ENCODE measurements at places on chromosomes 2 and 18.

DNA sequence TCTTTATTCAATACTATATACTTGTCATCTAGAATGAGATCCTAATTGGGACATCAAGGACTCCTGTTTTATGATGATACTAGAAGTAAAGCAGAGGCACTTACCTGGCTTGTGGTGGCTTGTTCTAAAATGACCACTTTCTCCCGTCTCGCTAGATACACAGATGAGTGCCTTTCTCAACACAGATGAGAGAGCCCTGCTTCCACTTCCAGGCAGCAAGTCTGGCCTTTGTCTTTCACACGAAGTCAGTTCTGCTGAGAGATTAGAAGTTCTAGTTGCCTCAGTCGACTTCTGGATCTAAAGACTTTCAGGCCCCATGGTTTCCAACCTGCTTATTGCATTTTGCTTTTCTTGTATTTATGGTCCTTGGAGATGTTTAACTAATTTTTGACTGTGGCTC, 70.3 kb downstream of the PPP1R1C start:
- DNase-seq = no peak

- no peak for DNase-seq
Measured at GRCh38 chr18:45782662-45783061, 42.8 kb upstream of the SIGLEC15 start.

DNA sequence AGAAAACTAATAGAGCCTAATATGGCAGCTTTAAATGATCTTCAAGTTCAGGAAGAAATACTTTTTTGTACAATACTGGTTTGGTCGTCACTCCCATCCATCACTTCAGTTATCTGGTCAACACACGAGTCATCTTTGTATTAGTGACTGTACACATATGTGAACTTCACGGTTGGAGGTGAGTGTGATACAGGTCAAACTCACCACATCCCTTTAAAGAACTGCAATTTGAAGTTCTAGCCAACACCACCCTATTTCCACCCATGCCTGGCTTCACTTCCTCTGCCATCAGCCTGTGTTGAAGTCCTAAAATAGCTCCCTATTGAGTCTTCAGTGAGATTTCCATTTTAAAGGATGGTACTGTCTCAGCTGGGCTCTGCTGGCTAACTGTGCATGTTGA, 361.9 kb downstream of the TXNL1 start:
- no peak for DNase-seq

- no peak for DNase-seq
Measured at GRCh38 chr2:5563411-5563810, 128.8 kb upstream of the SOX11 start.

- no peak for DNase-seq
Measured at GRCh38 chr2:136051001-136051724, 65.7 kb upstream of the DARS1 start.

DNA sequence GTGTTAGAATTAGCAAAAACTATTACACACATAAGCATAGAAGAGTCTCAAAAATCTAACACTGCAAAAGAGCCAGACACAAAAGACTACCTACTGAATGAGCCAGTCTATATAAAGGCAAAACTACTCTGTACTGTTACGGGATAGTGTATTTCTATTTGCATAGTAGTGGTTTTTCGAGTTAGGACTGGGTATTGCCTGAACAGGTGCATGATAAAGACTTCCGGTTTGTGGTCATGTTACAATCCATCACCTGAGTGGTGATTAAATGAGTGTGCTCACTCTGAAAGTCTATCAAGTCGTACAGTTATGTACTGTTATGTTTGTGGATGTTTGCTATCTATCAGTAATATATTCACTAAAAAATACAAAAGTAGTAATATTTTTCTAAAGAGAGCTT, 523.3 kb upstream of the SYT4 start:
- no peak for DNase-seq

DNA sequence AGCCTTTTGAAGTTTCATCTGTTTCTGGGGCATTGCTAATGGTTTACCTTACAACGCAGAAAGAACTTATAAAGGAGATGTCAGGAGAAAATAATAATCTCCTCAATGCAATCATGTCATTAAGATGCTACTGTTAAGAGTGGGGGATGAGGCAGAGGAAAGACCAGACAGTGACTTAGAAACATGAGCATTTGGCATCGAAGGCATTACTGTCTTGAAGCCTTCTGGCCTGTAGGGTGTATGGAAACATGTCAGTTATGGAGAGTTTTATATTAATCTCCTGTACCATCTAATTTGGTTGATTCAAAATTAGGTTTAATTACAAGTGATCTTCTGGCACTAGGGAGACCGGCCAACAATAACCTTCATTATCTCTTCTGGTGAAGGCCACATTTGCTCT, 32.5 kb downstream of the CDC42EP3 start:
- DNase-seq = no peak

GRCh38 chr2:149657401-149658040, 69.9 kb upstream of the MMADHC start:
- no peak for DNase-seq

GRCh38 chr2:112834396-112835037, 2.1 kb downstream of the IL1B start:
- no peak for DNase-seq

GRCh38 chr2:35821675-35822074, 533.9 kb upstream of the CRIM1 start:
- no peak for DNase-seq

- DNase-seq = no peak
Measured at GRCh38 chr18:43590182-43590903, 313.1 kb upstream of the SYT4 start.

- DNase-seq = no peak
Measured at GRCh38 chr2:86648681-86649080, 25.0 kb upstream of the RNF103 start.

- DNase-seq = no peak
Measured at GRCh38 chr18:64403784-64404503, 255.1 kb upstream of the LINC00305 start.
